Heart left ventricle (tissue), 16 donors: ENCODE measurements at places on chromosomes 4 and X. TPM values are rescaled to one million over a fixed set of nuclear protein-coding genes. Genes with fewer than 3 reads are reported as not detected.

The SLC4A4 gene
- total RNA-seq, result 48.0 TPM

The CSN1S1 gene
- not detected for total RNA-seq

The CT45A8 gene
- total RNA-seq, result not detected

The CPE gene
- total RNA-seq, result 16.6 TPM

The TMEM150C gene
- total RNA-seq, result 10.3 TPM

The SULT1B1 gene
- total RNA-seq, result 0.54 TPM

The SUPT20HL2 gene
- total RNA-seq, result not detected

The C4orf51 gene
- not detected for total RNA-seq

The TAF7L gene
- not detected for total RNA-seq

The SSX4B gene
- not detected for total RNA-seq

The GABRQ gene
- total RNA-seq, result not detected

GRCh38 chr4:163588532-163588931 is 94.0 kb downstream of the TMA16 start:
- no peak for DNase-seq

GRCh38 chrX:138928737-138929459 is 217.4 kb upstream of the FGF13 start:
- DNase-seq, result no peak

GRCh38 chr4:125434136-125434535 is 119.4 kb downstream of the FAT4 start:
- no peak for DNase-seq

GRCh38 chrX:15244421-15244820 is 25.5 kb downstream of the ASB9 start:
- DNase-seq, result no peak

DNA sequence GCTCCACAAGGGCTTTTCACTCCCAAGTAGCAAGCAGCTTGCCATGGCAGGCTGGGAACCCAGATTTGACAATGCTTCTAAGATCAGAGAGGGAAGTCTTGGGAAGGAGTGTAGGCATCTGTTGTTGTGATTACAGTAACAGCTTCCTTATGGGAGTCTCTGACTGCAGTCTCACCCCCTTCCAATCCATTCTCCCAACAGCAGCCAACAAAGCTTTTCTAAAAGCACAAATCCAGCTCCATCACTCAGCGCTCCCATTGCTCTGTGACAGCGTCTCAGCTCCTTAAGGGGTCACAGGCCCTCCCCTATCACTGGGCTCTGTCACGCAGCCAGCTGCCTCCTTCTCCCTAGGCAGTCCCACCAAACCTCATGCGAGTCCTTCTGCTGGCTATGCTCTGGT is 7.1 kb downstream of the IGFBP7 start:
- no peak for DNase-seq

DNA sequence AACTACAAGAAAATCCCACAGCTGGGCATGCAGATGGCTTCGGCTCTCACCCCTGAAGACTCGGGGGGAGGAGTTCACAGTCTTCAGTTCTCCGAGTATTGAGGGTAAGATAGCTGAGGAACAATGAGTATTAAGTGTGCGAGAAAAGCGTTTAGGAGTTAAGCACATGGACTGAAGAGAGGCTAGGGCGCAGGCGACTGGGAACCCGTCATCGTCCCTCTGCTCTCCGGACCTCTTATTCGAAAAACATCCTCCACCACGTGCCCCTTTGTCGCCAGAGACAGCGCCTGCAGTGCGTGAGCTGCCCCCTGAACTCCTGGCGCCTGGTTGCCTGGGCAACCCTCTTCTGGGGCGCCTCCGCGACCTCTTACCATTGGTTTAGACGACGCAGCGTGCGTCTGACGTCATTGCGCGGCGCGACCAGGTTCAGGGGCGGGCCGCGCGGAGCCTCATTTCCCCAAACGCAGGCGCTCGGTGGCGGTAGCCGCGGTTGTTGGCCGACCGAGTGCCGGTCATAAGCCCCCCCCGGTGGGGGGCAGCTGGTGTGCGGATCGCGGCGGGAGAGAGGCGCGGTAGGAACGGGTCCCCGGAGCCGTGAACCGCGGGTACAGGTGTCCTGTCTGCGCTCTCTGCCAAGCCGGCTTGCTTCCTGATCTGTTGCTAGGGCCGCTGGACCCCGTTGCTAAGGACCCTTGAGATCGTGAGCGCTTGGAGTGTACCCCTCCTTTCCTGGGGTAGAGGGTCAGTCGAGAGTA is at the start of gene PACRGL:
TSS of gene PACRGL (plus strand) at position 452 of the 755 bp plus-strand sequence. CDS start 4,024 bp downstream, outside the sequence.
- peak; percentile 97 for DNase-seq

GRCh38 chr4:168805341-168805740 is 204.7 kb downstream of the CBR4 start:
- no peak for DNase-seq

DNA sequence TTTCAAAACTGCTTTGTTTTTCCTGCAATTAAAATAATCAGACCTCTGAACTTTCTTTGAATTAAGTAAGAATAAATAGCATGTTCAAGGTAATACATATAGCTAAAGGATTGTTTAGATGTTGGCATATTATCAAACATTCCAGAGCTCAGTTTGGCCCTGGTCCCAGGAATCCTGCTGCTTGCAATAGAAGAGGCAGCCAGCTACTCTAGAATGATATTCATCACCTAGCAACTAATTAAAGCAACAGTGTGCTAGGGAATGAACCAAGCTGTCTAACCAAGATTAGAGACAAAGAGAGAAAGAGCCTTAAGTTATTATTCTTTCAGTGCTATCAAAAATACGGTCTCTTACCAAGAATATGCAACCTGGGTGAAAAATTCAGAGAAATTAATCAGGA is 460.9 kb downstream of the GABRG1 start:
- DNase-seq, result peak; percentile 64

- DNase-seq, result no peak
These were observed 60.4 kb downstream of the CNOT6L start for GRCh38 chr4:77758804-77759203.

DNA sequence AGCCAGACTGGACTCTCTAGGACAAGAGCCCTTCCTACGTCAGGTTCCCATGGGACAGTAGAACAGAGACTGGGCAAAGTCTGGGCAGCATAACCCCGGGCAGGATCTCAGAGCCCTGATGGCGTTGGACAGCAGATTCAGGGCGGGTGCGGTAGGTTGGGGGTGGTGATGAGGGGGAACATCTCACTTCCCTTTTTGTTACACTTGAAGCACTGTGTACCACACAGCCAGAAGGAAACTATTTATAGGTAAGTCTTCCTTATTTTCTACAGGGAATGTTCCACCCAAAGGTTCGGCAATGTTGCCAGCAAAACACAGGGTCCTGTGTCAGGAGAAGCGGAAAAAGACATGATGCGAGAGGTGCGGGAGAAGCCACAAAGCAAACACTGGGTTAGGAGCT is 54.3 kb downstream of the TSC22D3 start:
- no peak for DNase-seq

- no peak for DNase-seq
These were observed 262.1 kb upstream of the STS start for GRCh38 chrX:6885396-6885795.

GRCh38 chrX:108132876-108133275 is 41.3 kb downstream of the ATG4A start:
- no peak for DNase-seq

- DNase-seq, result no peak
These were observed 50.8 kb downstream of the DTHD1 start for GRCh38 chr4:36332023-36332781.

GRCh38 chrX:148385471-148385870 is 114.9 kb upstream of the AFF2 start:
- no peak for DNase-seq

DNA sequence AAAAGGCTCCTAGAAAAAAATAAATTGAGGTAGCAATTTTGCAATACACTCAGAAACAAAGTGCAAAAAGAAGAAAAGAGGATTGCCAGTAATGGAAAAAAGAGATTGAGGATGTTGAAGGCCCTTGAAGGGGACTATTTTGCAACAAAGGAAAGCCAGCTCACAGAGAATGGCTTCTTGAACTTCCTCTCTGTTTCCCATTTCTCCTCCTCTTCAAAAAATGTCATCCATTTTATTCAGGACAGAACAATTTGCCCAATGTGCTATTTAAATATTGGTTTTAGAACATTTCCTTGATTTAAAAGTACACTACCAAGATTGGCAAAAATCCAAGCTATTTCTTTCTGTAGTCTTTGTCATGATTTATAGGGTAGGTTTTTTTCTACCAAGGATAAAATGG is 60.2 kb downstream of the GASK1B start:
- DNase-seq, result no peak

DNA sequence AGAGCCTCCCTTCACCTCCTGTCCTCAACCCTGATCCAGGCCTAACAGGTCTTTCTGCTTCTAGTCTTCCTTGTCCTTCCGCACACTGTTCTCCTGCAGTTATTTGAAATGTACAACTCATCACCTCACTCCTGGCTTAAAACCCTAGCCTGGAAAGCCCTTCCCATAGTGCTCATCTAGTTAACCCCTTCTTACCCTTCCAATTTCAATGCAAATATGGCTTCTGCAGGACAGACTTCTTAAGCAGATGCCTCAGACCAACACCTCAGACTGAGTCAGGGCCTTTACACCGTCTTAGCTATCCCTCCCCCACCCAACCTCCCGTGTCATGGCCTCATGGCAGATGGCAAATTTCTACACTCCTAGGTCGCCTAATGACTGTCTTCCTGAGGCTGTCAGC is 130.4 kb downstream of the BCOR start:
- DNase-seq, result no peak

- DNase-seq, result no peak
These were observed 75.6 kb downstream of the ACOX3 start for GRCh38 chr4:8364848-8365350.

DNA sequence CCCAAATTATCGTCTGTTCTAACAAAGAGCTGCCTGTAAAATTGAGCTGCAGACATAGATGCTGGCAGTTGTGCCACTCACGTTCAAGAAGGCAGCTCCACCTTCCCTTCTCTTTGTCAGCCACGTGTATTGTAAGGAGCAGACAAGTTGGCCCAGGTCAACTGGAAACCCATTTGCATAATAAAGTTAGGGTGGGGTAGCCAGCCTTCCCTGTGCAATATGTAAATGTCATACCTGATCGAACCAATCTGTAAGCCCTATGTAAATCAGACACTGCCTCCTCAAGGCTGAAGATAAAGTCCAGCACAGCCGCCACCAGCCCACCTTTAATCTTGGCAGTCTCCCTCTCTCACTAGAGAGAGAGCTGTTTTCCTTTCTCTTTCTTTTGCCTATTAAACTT is 117.2 kb downstream of the TMEM144 start:
- no peak for DNase-seq

- DNase-seq, result no peak
These were observed 122.6 kb downstream of the SHISA3 start for GRCh38 chr4:42519803-42520417.

GRCh38 chrX:113919387-113919786 is 664.5 kb upstream of the HTR2C start:
- no peak for DNase-seq

DNA sequence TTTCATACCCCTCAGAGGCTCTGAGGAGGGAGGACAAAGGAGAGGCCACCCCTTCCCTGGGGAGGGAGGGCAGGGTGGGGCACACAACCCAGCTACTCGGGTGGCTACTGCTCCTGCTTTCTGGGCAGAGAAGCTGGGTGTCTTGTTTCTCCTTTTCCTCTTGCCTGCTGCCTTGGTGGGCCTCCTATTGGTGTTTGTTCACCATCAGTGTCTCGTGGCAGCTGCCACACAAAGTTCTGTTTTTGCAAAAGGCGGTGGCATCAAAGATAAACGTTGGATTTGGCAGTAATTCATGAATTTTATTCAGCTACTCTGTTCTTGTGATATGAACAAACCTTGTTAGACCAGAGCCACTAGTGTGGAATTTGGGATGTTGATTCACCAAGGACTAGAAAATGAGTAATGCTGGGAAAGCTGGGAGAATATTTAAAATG is 153.0 kb upstream of the SCML1 start:
- DNase-seq, result no peak

DNA sequence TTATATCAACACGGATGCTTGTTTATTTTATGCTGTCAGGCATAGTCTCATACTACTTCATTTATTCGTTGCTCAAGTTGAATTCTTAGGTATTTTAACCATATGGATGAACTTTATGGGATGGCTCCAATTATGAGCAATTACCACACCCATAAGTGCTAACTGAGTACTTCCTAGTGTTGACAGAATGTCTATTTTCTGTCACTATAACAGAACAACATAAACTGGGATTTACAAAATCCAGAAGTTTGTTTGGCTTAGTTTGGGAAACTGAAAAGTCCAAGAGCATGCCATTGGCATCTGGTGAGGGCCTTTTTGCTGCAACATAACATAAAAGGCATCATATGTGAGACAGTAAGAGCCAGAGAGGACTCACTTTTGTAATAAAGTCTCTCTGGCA is 21.0 kb downstream of the SULT1E1 start:
- no peak for DNase-seq

GRCh38 chr4:73194064-73194463 is 64.5 kb downstream of the ANKRD17 start:
- DNase-seq, result no peak

DNA sequence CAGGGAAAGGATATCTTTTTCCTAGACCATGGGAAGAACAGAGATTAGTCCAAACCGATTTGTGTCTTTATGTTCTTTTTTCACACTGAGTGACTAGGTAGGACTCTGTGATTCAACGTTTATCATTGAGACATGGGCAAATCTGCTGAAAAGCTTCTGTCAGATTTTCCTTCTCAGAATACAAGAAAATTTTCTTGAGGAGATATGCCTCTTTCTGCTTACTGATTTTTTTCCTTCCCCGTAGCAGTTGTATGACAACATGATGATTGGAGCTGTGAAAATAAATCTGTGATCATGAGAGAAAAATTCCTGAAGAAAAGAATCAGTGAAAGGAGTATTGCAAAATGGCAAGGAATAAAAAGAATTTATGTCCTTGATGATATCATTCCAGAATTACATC is 130.6 kb upstream of the FAT4 start:
- DNase-seq, result no peak

- no peak for DNase-seq
These were observed 43.3 kb upstream of the AGA start for GRCh38 chr4:177485528-177485927.

- DNase-seq, result no peak
These were observed 672.0 kb upstream of the INTU start for GRCh38 chr4:126960760-126961159.

DNA sequence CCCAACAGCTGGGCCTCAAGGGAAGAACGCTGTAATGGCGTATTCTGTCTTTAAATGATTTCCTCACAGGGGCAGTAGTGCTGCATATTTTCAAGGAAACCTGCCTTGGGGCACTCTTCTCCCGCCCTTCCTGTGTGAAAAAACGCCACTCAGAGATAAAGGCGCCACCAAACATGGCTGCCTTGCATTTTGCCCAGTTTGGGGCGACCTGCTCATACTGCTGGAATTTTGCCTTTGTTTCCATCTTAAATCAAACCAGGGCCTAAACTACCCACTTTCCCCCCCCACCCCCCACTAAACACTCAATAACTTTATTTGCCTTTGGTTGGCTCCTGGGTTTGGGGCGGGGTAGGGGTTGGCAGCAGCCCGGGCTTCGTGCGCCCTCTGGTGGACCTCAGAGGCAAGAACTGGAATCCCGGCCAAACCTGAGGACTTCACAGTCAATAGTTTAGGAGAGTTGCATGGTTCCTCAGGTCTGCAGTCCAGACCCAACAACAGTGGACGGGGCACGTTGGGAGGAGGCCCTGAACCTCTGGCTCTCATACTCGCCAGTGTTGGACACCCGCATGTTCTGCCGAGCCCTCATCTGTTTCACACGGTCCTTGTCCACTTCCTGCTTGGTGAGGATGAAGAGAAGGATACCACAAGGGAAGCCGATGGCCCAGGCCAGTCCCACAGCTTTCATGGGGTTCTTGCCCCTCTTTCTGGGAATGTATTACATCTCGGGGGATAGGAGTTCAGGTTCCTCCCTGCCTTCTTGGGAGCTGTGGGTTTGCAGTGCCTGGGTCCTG is 220.1 kb upstream of the STK26 start:
- DNase-seq, result peak; percentile 25

GRCh38 chrX:141638550-141638949 is 49.0 kb downstream of the SPANXA2 start:
- no peak for DNase-seq
